Right renal pelvis (tissue), 4 donors: ENCODE measurements at places on chromosomes 11 and 22. TPM values are rescaled to one million over a fixed set of nuclear protein-coding genes. Genes with fewer than 3 reads are reported as not detected.

CAVIN3 gene
- polyA plus RNA-seq: 26.3 TPM

MMP13 gene
- polyA plus RNA-seq: not detected

SCO2 gene
- polyA plus RNA-seq: 0.37 TPM

C11orf42 gene
- 1.2 TPM for polyA plus RNA-seq

NPAS4 gene
- 0.12 TPM for polyA plus RNA-seq

HBD gene
- 1.3 TPM for polyA plus RNA-seq

MRPL16 gene
- polyA plus RNA-seq: 63.1 TPM

LGR4 gene
- 132 TPM for polyA plus RNA-seq

OSM gene
- polyA plus RNA-seq: 0.22 TPM

DNA sequence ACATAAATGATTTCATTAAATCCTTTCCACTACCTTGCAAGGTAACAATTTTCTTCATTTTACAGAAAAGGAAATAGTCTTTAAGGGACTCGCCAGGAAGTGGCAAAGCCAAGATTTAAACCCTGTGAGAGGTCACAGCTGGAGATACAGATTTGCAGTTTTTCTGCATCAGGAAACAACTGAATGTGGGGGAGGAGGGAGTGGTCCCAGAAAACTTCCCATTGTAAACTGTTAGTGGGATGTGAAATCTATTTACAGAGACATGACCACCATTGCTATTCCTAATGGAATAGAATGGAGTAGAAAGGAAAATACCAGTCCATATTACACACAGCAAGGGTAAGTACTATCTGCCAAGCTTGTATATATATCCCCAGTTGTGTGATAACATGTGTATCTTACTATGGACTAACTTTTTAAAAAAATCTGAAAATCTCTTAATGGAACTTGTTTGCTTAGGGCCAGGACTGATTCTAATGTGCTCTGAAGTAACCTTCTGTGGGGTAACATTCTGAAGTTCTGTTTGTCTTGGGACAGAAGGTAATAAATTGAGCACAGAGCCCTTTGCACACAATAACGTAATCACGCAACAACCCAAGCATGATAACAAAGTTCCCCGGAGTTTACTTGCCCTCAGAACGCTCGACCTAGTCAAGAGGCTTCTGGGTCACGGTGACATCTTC, 10.9 kb upstream of the TSKU start:
- DNase-seq: no peak

DNA sequence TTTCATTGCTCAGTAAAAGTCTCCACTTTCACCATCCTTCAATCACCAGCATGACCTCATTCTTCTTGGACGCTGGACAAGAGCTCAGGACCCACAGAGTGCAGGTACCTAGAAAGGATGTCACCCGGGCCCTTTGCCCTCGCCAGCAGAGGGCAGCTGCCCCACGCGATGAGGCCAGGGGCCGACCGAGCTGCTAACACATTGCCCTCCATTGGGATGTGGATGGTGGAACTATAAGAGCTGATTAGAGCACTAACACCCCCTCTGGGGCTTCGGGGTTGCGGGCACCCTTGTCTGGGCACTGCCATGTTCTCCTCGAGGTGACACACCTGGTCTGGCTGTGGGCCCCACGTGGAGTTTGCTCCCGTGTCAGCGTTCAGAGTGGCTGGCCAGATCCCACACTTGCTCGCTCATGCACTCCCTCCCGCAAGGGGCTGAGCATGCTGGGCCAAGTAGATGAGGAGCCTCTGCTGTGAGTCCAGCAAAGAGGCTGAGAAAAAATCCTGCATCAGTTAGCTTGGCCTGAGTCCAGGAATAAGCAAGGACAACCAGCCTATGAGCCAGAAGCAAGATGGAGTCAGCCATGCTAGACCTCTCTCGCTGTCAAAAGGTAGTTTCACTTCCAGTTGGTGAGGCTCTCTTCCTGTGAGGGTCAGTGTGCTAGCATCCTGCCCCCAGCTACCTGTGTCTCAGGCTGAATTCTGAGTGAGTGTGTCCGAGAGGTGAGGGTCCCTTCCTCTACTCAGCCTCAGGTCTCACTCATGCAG, 9.8 kb downstream of the KRTAP5-6 start:
- no peak for DNase-seq

DNA sequence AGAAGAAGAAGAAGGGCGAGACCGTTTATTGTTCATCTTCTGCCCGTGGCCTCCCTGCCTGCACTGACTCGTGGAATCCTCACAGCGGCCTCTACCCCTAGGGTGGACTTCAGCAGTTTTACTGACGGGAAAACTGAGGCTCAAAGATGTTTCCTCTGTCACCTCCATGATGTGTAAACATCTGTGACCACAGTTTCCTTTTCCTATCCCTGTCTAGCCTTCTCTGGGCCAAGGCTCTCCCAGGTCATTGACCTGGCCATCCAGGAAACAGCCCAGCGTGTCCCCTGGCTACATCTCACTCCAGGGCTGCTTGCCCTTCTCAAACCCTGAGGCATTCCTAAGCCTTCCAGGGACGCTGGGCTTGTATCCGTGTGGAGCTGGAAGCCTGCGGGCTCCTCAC, 49.0 kb upstream of the GCAT start:
- no peak for DNase-seq

GRCh38 chr11:102926961-102927623, 28.4 kb downstream of the MMP13 start:
- DNase-seq: no peak

GRCh38 chr11:74783241-74783871, 34.7 kb downstream of the RNF169 start:
- no peak for DNase-seq

GRCh38 chr11:116061322-116061721, 557.1 kb upstream of the CADM1 start:
- DNase-seq: no peak

DNA sequence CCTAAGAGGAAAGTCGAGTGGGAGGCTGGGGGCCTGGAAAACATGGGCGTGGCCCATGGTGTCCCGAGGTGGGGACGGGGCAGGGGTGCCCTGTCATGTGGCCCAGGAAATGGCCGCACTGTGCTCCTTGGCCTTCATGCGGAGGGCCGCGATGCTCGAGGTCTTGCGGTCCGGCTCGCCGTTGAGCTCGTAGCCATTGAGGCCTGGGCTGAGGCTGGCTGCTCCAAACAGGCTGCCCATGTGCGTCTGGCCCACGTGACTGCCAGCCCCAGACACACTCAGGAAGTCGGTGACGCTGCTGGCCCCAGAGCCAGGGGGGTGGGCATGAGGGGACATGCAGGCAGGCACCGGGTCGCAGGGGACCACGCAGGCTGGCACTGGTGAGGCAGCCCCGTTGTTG, 45.2 kb downstream of the ALX4 start:
- DNase-seq: no peak

- no peak for DNase-seq
Observed at GRCh38 chr11:68430801-68431200, 29.8 kb upstream of the PPP6R3 start.

DNA sequence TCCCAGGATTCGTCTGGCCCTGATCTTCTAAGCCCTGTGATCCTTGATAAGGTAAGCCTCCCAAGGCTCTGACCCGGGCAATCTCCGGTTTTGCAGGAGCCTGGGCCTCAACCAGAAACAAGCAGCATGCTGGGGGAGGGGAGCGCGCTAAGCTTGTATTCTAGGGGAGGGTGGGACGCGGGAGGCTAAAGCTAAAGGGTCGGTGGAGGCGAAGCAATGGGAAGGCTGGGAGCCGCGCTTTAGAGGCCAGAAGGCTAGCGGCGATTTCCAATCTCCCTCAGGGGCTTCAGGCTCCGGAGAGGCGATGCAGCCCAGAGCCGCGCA, 753 bp downstream of the PTPN5 start:
- DNase-seq: no peak

- DNase-seq: no peak
Observed at GRCh38 chr11:80519596-80520506, 1079.0 kb upstream of the TENM4 start.

- no peak for DNase-seq
Observed at GRCh38 chr11:20933086-20933485, 263.7 kb downstream of the NELL1 start.

GRCh38 chr22:47176026-47176389, 413.6 kb downstream of the TBC1D22A start:
- DNase-seq: no peak

DNA sequence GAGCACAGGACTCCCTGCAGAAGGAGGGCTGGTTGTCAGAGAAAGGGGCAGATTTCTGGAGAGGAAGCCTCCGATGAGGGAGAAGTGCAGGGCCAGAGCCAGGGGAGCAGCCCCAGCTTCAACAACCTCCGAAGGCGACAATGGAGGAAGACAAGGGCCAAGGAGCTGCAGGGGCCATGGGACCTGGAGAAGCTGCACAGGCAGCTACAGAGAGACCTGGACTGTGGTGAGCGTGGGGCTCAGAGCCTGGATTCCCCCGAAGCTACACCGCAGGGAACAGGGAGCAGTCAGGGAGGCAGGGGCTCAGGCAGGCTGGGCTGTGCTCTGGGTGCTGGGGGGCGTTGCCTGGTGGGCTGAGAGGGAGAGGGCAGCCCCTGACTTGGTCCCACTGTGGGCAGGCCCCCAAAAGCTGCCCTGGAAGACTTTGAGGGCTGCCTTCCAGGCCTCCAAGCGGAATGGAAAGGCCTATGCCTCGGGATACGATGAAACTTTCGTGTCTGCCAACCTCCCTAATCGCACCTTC, 2.4 kb downstream of the TSGA10IP start:
- no peak for DNase-seq

- DNase-seq: no peak
Observed at GRCh38 chr11:83641511-83641910, 355.3 kb upstream of the CCDC90B start.

DNA sequence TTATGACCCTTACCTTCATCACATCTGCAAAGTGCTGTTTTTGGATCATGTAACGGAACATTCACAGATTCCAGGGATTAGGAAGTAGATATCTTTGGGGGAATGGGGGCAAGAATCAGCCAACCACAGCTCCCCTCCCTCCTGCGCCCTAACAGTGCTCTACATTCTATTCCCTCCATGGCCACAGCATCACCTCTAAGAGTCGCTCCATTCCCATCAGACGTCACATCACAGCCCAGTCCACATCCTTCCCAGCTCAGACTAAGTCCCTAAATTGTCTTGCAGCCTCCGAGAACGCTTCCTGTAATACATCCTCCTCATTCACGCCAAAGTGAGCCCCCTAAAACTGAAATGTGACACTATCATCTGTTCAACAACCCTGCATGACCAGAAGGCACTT, 5.9 kb downstream of the SCGB1D1 start:
- DNase-seq: no peak
